ENCODE measurements at places on chromosomes 16 and 17. TPM values are rescaled to one million over a fixed set of nuclear protein-coding genes. Genes with fewer than 3 reads are reported as not detected.

ESRP2 gene
- 1.7 TPM for total RNA-seq

MAPK8IP3 gene
- total RNA-seq, result 21.9 TPM

CARD14 gene
- 0.52 TPM for total RNA-seq

PYY gene
- total RNA-seq, result not detected

AXIN2 gene
- total RNA-seq, result 2.6 TPM

SUMO2 gene
- 135 TPM for total RNA-seq

XPO6 gene
- 54.3 TPM for total RNA-seq

ZNF385C gene
- not detected for total RNA-seq

RBL2 gene
- 43.3 TPM for total RNA-seq

USP36 gene
- total RNA-seq, result 12.8 TPM

KDM8 gene
- 2.3 TPM for total RNA-seq

TMEM238L gene
- not detected for total RNA-seq

C1QTNF1 gene
- 10.5 TPM for total RNA-seq

UTS2R gene
- not detected for total RNA-seq

TSPAN10 gene
- 0.43 TPM for total RNA-seq

SMIM22 gene
- total RNA-seq, result not detected

GRAP gene
- total RNA-seq, result 224 TPM

NGFR gene
- under 0.01 TPM for total RNA-seq

LRRC36 gene
- total RNA-seq, result not detected

DNASE1L2 gene
- total RNA-seq, result 0.26 TPM

NLRC3 gene
- total RNA-seq, result 4.0 TPM

RNF40 gene
- total RNA-seq, result 34.4 TPM

PRSS21 gene
- total RNA-seq, result 0.65 TPM

PLA2G10 gene
- not detected for total RNA-seq

CDRT15 gene
- total RNA-seq, result not detected

ZNF469 gene
- total RNA-seq, result 0.26 TPM

CBX2 gene
- 3.3 TPM for total RNA-seq

PIP4K2B gene
- total RNA-seq, result 30.3 TPM

DNAI2 gene
- not detected for total RNA-seq
